ENCODE measurements at places on chromosomes 3 and 15. TPM values are rescaled to one million over a fixed set of nuclear protein-coding genes. Genes with fewer than 3 reads are reported as not detected.

The ROBO2 gene
- total RNA-seq = 1.8 TPM

DNA sequence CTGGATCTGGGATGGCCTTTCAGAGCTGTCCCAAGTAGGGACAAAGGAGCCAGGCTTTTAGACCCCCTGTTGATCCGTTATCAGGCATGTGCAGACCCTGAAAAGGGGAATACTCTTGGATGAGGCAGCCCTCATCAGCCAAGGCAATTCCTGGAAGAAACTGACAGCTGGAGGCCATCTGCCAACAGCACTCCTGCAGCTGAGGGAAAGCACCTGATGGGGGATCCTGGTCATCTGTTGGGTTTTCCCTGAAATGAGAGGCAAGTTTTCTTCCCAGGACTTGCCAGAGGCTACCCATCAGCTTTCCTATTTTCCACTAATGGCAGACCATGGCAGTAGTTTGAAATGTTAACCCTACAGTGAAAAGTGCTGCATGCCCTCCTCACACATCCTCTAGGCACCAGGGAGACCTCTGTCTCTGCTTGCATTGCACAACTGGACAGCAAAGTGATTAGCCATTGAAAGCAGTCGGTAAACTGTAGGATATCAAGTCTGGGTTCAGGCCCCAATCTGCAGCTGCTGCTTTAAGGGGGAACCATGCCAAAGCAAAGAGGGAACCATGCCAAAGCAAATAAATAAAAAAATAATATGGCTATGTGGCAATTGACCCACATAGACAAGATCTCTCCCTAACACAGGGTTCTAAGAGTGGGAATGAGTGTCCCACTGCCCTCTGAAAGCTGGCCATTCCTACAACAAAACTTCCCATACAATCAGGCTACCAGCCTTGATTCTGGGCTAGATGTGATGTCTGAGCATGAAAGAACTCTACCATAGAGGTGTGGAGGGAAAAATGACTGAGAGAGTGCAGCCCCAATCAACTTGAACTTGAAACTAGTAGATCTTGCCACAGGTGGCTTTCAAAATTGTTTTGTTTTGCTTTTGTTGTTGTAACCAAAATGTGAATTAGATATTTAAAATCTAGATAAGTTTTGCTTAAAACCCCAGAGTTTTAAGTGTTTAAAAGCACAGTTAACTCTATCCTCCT is 232.0 kb upstream of the STT3B start:
- DNase-seq = no peak

GRCh38 chr15:101615414-101615985 is 36.7 kb downstream of the TM2D3 start:
- no peak for DNase-seq

DNA sequence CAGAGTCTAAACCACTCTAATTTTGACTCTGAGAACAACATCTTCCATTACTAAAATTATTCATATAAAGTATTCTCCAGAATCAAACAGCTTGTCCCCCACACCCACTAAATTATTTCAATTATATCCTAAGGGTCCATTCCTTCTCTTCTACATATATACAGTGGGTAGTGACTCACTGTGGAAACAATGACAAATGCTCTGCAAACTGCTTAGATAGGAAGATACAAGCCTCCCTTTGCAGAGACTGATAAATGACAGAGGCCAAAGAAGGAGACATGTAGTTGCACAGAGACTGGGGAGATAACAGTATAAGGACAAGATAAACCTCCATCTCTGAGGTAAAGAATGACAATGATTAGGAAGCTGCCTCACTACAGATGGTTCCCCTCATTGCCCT is 1087.4 kb downstream of the AGBL1 start:
- DNase-seq = no peak

The TUSC7 gene
- total RNA-seq = not detected

The CNTN6 gene
- 0.29 TPM for total RNA-seq

- no peak for DNase-seq
Observed at GRCh38 chr3:89171687-89172545, 64.5 kb downstream of the EPHA3 start.

The HRH1 gene
- 3.8 TPM for total RNA-seq

DNA sequence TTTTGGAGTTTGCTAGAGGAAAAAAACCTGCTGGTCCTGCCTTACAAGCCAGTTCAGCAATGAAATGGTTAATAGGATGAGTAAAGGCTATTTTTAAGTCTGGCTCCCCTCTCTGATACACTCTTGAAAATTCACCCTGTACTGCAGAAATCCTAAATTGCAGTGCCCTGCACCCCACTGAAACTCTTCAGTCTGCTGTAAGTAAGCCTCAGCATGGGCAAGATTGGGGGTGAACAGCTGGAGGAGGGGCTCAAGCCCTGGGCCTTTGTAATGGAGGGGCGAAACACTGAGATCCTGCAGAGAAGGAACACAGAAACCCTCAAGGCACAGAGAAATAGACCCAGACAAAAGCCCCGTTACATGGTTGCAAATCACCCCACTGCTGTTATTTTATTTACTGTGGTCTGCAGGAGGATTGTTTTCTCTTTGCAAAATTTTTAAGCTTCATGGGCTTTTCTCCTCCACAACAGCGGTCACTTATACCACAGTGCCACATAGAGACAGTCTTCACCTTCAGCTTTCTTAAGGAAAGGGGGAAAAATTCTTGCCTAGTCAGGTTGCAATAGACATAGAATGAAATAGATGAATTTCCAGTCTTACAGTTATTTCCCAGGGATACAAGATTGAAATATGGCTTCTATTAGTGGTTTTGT is 45.0 kb downstream of the SOX2 start:
- DNase-seq = no peak

The RGMA gene
- 16.5 TPM for total RNA-seq

DNA sequence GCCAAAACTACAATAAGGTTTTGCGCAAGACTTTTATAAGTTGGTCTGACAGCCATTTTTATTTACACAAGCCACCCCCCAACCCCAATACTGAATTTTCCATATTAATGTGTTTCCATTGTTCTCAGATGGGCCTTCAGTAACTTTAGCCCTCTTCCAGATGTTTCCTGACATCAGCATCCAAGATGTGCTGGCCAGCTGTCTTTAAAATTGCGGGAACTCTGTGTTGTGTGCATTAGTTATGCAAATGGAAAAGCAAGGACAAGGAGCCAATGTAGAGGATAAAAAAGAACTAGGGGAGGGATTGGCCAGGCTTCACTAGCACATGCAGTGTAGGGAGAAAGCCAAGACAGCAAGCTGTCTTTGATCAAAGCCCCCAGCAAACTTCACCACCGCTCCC is 45.4 kb downstream of the COMMD2 start:
- no peak for DNase-seq

- no peak for DNase-seq
Observed at GRCh38 chr15:62440362-62441105, 275.4 kb upstream of the C2CD4B start.

DNA sequence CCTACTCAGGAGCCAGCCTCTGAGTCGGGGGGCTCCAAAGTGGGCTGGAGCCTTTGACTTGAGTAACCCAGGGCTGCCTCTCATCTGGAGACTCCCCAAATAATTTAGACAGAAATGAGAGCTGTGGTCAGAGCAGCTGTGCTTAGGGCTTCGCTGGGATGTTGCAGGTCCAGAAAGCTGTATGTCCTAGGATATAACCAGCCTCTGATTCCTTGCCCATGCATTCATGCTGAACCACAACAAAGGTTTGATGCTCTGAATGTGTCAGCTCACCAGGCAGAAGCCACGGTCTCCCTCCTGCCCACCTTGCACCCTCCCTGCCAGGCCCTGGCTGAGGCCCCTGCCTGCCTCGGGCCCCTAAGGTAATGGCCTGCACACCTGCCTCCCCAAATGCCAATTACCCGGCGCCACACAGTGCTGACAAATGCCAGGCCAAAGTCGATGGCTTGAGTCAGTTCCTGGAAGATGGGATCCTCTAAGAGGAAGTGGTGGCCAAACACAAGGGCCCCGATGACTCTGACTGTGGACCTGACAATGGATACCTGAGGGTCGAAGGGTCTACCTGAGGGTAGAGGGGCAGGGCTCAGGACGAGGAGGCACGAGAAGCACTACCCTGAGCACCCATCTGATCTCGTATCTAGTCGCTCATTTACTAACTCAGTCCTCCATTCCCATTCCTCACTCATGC is 21.7 kb upstream of the PARL start:
- no peak for DNase-seq

GRCh38 chr15:23073890-23074646 is 34.7 kb upstream of the TUBGCP5 start:
- no peak for DNase-seq

- DNase-seq = no peak
Observed at GRCh38 chr3:50502584-50503423, 630 bp downstream of the CACNA2D2 start.

The COLQ gene
- total RNA-seq = 0.74 TPM

- DNase-seq = no peak
Observed at GRCh38 chr15:81504170-81504905, 130.3 kb upstream of the TMC3 start.

- DNase-seq = no peak
Observed at GRCh38 chr3:25597535-25598101, 67.1 kb downstream of the TOP2B start.

The SLC22A14 gene
- 0.48 TPM for total RNA-seq

DNA sequence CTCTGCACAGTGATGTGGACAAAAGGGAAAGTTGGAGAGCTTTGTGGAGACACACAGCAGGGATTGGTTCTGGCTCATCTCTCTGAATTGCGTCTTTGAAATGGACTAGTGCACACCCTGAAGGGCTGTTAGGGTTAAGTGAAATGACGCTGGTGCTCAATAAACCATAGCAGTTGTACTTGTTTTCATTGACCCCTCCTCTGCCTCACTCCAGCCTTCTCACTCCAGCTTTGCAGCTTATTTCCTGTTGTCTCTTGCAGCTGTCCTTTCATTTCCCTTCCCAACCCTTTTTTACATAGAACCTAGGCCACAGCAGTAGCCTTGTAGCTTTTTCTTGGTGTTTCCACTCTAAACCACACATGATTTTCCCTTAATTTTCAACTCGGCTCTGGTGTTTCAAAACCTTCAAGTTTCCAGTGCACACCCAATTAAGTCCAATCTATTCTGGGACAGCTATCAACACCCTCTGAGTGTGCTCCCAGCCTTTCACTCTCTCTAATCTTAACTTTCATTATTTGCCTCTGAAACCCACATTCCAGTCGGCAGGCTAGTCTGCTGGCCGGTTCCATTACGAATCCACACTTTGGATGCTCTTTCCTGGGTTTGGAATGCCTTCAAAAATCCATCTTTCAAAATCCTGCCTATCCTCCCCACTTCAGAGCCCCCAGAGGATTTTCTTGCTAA is 6.4 kb downstream of the C3orf52 start:
- no peak for DNase-seq

The SPINT1 gene
- 2.7 TPM for total RNA-seq

DNA sequence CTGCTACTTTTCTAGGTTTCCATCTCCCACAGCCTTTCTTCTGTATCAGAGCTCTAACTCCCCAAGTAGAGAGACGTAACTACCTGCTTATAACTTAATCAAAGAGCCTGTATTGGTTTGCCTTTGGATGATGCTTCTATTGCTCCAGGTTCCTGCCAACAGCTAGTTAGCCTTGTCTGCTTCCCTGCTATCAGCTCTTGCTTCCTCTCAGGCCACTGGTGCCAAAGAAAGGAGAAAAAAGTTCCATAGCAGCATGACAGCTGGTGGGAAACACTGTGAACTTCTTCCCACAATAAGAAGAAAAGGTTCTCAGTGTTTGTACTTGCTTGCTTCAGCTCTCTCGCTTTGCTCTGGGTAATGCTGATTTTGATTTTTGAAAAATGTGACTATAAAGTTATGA is 206.6 kb downstream of the GBE1 start:
- no peak for DNase-seq

- DNase-seq = no peak
Observed at GRCh38 chr15:79332824-79333510, 22.1 kb downstream of the TMED3 start.
